ENCODE measurements at places on chromosomes 12 and 14.

- DNase-seq, result no peak
These were observed 31.9 kb upstream of the ACSM4 start for GRCh38 chr12:7271893-7272514.

DNA sequence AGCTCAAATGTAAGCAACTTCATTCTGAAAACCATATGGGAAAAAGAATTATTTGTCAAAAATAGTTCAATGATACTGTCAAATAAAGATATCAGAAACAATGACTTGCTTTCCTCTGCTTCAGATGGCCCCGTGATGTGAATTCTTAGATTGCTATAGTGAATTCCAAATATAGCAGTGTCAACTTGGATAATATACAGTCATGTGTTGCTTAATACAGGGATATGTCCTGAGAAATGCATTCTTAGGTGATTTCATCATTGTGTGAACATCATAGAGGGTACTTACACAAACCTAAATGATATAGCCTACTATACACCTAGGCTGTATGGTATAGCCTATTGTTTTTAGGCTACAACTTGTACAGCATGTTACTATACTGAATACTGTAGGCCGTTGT lies 108.7 kb upstream of the MIS18BP1 start:
- no peak for DNase-seq

DNA sequence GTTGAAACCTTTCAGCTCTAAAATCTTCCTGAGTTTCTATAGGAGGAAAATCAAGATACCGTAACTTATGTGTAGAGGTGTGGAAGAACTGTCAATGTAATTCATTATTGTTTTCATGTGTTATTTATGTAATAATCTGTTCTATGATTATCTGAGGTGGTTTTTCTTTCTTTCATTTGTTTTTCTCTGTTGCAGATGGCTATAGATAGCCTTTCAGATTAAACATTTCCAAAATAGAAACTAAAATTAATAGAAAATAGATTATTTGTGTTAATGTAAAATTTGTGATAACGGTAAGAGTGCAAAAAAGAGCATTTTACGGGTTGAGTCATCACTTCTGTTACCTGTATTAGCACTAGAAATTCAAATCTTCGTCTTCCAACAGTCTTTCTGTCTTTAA lies 128.8 kb downstream of the SYNE2 start:
- no peak for DNase-seq

- no peak for DNase-seq
These were observed 51.4 kb downstream of the FBXW8 start for GRCh38 chr12:116962197-116962596.

DNA sequence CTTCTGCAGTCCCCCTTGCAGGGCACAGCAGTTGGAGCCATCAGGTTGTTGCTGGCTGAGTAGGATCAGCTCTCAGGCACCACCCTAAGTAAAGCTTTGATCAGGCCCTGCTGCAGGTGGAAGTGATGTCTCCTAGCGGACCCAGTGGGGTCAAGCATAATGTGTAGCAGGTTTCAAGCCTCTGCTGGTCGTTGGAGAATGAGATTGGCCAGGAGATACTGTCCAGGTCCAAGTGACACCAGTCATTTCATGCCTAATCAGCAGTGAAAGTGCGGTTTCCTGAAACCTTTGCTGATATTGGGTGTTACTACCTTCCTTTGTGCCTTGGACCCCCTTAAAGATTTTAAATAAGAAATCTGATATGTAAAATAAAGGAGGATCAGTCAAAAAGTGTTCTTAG lies 72.6 kb downstream of the SUSD6 start:
- DNase-seq, result no peak

DNA sequence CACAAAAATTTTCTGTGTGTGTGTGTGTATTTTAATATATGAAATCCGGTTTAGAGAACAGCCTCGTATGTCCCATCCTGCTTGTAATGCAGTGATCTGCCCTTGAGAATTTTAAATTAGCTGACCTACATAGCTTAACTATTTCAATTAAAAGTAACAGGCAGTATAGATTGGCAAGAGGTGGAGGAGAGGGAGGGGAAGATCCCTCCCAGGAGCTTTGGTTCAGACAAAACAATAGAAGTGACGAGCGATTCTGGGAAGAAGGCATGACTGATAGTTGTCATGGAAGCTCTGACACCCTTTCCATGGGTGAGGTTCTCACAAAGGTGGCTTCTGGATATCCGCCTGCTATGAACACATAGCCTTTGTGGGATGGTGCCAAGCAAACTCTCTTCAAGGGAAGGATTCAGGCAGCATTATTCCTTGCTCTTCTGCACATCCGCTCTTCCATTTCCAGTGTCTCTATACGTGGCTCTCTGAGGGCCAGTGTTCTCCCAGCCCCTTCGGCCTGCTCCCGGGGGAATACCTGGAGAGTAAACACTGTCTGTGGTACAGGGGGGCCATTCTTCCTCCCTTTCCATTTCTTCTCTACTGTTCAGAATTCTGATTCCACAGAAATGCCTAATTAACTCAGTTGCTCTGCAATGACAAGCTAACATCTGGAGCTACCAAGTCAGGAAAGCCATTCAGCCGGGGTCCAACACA lies 182.0 kb downstream of the CACNA1C start:
- DNase-seq, result no peak

- DNase-seq, result no peak
These were observed 1.4 kb upstream of the ARID2 start for GRCh38 chr12:45727980-45728629.

- no peak for DNase-seq
These were observed 240.0 kb downstream of the BMP4 start for GRCh38 chr14:53716578-53716977.

DNA sequence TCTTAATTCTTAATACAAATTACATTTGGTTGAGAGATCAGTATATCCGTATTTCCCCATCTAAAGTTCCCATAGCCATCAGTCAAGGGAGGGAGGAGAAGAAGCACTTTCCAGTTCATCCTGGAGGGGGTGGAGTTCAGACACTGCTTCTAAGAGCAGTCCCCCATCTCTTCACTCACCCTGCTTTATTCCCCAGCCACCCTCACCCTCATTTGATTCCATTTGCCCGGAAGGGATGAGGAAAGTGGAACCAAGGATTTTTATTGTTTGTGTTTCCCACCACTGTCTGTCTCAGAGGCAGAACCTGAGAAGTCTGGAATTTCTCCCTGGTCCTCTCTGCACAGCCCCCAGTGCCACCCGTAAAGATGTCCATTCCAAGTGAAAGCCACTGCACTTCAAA lies 134.2 kb upstream of the HIF1A start:
- no peak for DNase-seq

DNA sequence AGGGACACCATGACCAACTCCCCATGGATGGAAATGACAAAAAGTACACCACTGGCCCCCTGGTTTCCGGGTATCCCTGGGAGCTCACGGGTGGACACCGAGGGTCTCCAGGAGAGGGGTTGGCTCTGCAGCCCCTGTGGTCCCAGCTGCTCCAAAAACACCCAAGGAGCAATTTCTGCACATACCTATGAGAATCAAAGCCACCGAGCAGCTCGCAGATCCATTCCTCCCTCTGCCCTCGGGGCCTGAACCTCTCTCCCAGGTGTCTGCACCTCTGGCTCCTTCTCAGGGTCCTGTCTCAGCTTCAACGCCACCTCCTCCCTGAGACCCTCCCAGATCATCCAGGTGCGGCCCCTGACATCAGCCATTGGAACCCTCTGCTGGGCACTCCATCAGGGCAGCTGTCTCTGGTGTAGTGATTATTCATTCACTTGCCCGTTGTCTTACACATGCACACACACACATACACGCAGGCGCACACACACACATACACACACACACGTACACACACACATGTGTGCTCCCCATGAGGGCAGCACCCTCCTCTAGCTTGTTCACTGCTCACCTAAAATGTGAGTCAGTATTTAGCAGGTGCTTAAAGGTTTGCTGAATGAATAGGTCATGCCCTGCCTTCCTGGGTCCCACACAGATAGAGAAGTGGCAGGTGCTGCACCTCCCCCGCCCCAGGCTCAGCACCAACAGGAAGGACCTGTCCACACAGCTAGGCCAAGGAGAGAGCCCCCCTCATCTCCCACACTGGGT lies 5.9 kb downstream of the RIMBP2 start:
- no peak for DNase-seq

DNA sequence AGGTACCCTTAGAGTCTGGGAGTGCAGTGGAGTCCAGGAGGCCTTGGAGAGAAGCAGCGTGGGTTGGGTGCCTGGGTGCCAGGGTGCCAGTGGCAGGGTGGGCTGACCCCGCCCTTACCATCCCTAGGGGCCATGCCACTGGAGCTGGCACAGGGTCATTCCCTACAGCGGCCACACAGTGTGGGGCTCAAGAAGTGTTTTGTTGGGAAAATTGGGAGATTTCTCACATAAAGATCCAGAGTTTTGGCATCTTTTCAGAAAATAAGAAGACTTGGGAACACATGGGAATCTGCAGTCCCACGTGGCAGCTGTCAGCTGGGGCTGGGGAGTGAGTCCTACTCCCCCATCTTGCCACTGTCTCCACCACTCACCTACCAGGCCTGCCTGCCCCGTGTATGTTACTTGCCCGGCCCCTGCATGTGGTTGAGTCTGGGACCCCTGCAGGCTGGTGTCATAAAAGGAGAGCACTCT lies 4.2 kb downstream of the VASH1 start:
- no peak for DNase-seq

DNA sequence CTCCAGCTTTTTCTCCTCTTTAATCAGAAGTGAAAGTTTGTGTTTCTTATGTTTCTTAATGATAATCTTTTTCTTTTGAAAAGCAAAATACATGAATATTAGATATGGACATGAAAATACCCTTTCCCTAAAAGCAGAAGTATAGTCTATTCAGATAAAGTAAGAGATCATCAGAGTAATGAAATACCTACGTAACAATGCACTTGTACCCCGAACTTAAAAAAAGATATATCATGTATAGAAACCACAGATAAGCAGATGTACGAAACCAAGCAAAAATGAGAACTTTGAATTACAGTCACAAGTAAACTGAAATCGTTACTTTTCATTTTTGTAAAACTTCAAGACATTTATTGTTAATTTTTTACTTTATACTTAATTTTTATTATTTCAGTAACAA lies 1.5 kb upstream of the GPR65 start:
- no peak for DNase-seq

DNA sequence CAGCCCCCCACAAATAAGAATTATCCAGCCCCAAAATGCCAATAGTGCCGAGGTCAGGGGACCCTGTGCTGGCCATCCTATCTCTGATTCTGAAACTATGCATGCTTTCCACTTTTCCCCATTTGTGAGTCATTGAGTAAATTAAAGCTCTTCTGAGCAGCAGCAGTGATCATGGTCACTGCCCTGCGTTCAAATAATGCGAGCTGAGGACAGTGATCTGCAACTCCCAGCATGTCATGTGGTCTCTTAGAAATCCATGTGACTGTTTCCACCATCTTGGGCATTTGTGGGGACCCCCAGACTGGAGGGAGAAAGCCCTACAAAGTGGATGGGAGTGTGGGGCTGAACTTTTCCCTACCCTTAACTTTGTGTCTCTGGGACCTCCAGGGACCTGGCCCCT lies 53.8 kb downstream of the C14orf132 start:
- DNase-seq, result no peak

GRCh38 chr12:65740873-65741600 lies 83.2 kb upstream of the HMGA2 start:
- DNase-seq, result no peak

- DNase-seq, result no peak
These were observed 261.7 kb upstream of the SSTR1 start for GRCh38 chr14:37945959-37946358.

- DNase-seq, result no peak
These were observed 28.7 kb downstream of the CRACR2A start for GRCh38 chr12:3723916-3724805.

DNA sequence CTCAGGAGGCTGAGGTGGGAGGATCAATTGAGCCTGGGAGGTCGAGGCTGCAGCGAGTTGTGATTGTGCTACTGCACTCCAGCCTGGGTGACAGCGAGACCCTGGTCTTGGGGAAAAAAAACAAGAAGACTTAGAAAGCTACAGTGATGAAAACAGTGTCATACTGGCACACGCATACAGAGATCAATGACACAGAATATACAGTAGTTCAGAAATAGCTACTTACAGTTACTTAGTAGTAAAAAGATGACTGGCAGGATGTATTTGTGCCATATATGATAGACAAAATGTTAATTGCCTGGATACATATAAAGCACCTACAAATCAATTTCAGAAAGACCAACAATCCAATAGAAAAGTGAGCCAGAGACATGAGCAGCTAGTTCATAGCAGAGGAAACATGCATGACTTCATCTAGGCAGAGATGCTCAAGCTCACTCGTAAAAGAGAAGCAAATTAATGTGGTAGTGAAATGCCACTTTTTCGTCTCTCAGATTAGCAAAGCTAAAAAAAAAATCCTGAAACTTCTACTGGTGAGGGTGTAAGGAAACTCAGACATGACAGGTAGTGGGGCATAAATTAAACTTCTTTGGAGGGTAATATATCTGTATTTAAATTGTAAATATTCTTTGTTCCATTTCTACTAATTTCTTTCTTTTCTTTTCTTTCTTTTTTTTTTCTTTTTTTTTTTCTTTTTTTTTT lies 2.5 kb upstream of the ALDH2 start:
- no peak for DNase-seq

DNA sequence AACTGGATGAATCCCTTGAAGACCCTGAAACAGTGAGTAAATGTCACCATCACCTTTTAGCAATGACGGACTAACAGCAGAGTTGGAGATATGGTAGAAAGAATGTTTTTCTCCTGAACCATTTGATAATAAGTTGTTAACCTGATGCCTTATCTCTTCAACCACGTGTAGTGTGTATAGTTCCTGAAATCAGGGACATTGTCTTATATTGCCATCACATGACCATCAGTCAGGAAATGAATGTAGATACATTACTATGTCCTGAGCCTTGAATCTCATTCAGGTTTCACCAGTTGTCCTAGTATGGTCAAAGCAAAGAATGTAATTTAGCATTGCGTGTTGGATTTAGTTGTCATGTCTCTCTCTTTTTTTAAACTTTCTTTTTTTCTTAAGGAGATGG lies 15.7 kb downstream of the ATP6V0A2 start:
- DNase-seq, result no peak

DNA sequence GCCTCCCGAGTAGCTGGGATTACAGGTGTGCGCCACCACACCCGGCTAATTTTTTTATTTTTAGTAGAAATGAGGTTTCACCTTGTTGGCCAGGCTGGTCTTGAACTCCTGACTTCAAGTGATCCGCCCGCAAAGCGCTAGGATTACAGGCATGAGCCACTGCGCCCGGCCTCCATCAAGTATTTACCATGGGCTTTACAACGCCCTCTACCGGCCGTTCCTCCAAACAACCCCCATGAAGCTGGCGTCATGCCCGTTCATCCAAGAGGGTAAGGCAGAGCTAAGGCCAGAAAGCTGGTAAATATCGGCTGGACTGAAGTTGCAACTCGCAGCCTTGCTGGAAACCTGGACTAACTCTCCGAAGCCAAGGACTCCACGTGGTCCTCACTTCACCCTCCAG lies 41.6 kb downstream of the RNF34 start:
- no peak for DNase-seq

DNA sequence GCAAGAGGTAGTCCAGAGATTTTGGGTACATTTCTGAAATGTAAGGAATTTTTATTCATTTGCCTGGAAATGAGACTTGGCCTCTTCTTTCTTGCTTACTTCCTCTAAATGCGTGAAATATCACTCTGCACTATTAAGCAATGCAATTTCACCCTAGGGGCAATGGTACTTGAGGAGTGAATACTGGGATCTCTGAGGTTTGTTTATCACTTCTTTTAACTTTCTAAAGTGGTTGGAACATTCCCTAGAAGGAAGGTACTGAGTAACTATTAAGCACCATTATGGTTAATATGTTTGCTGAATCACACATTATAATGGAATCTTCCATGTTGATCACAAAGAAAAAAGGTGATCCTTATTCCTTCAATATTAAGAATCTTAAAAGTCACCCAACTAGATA lies 120.9 kb upstream of the CAND1 start:
- DNase-seq, result no peak

All from stimulated activated CD4-positive, alpha-beta T cell treated with anti-CD3 and anti-CD28 coated beads, Interleukin-1b, Interleukin-23, amount 100 ng/mL, for 1 hour (primary cell).